ENCODE measurements at places on chromosomes 3 and 15.

DNA sequence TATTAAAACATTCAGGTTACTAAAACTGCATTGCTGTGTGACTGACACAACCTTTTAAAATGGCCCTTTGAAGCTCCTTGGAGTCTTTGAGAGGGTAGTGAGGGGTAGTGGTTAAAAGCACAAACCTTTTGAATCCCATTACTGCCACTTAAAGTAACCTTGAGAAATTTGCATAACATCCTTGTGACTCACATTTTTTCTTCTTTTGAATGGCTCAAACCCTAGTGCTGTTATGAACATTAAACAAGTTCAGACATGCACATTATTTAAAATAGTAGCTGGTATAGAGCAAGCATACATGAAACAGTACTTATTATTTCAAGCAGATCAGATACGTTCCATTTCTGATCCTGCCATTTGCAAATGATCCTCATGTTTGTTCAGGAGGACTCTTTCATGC lies 3.7 kb upstream of the CLDN1 start:
- no peak for DNase-seq

- DNase-seq: no peak
These were observed 423.0 kb downstream of the ZBBX start for GRCh38 chr3:166957121-166957520.

DNA sequence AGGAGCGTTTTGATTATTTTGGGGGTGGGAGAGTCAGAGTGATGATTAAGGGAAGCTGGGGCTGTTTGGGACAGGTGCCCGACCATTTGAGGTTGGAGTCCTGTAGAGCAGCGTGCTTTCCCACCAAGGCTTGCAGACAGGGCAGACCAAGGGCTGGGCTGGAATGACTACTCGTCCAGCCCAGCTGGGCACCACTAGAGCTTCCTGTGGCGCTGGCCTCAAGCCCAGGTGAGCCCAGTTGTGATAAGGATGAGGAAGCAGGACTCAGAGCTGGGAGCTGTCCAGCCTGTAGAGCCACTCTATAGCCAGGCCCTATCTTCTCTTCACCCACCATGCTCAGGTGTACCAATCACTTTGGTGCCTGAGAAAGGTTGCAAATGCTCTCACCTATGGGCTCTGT lies 75.8 kb upstream of the ACAN start:
- DNase-seq: no peak

GRCh38 chr3:183274609-183275008 lies 21.6 kb downstream of the B3GNT5 start:
- no peak for DNase-seq

DNA sequence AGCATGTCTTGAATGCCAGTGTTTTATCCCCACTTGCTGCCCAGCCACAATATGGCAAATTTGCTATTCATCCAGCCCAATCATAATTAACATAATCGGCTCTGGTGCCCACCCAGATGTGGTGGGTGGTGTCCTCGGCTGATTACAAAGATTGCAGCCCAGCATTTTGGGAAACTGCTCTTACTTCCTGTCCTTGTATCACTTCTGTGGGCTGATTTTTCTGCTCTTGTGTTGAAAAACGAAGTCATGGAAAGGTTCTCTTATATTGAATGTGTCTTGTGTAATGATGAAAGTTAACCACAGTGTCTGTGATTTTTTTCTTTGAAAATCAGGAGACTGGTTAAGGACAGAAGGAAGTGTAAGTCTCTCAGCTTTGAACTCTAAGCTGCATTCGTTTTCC lies 141.7 kb downstream of the CACNA2D3 start:
- no peak for DNase-seq

DNA sequence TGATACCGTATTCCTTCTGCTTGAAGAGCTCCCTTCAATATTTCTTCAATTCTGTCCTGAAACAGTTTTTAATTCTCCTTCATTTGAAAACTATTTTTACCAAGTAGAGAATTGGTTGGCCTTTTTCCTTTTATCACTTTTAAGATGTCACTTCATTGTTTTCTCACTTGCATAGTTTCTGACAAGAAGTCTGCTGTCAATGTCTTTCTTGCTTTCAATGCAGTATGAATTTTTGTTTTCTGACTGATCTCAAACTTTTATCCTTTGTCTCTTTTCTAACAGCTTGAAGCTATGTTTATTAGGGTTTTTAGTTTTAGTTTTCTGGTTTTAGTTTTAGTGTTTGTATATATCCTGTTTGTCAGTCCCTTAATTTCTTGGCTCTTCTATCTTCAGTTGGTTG lies 364.8 kb upstream of the TPRG1 start:
- no peak for DNase-seq

DNA sequence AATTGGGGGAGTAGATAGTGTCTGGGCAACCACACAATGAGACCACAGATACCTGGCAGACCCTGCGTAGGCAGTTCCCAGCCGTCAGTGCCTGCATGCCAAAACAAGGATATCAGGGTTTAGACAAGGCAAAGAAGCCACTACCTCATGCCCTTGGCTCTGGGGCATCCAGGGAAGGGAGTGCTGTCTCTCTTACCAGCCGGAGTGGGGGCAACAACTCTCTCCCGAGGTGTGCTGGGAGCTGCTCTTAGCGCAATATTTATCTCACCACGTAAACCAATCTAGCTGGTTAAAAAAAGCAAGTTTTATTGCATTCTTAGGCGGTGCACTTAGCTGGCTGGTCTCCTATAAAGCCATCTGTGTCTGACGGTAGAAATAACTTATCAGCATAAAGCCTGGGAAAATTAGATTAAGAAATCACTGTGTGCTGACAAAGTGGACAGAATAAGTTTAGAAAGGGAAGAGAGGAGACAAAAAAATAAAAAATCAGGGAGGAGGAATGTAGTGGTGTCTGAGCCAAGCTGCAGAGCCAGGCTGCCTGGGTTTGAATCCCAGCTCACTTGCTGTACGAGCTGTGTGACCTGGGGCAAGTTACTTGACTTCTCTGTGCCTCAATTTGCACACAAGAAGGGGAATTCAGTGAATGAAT lies 273.2 kb downstream of the PDZRN3 start:
- no peak for DNase-seq

- no peak for DNase-seq
These were observed 428.0 kb upstream of the ARHGEF26 start for GRCh38 chr3:153693207-153693606.

- DNase-seq: no peak
These were observed 71.2 kb downstream of the GOLIM4 start for GRCh38 chr3:168024537-168024941.

All from neuronal stem cell (in vitro differentiated cells).